Progenitor cell of endocrine pancreas (in vitro differentiated cells): ENCODE measurements at places on chromosomes 13 and 19.

DNA sequence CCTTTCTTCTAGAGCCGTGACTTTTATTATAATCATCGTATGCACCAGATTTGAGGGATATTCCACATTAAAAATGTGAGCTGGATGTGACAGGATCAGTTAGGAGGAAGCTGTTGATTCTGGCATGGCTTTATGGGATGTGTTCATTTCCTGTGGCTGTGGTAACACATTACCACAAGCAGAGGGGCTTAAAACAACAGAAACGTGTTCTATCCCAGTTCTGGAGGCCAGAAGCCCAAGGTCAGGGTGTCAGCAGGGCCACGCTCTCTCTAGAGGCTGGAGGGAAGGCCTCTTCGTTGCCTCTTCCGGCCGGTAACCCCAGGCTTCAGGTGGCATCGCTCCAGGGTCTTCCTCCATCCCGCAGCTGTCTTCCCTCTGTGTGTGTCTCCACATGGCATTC is 14.5 kb downstream of the MED25 start:
- DNase-seq: no peak

- DNase-seq: no peak
Measured at GRCh38 chr13:46386392-46387063, 524 bp downstream of the RUBCNL start.

GRCh38 chr13:110726726-110727125 is 13.2 kb downstream of the ING1 start:
- DNase-seq: no peak

GRCh38 chr13:57784633-57785032 is 153.1 kb downstream of the PCDH17 start:
- no peak for DNase-seq
